ENCODE measurements at places on chromosomes 3 and 15. TPM values are rescaled to one million over a fixed set of nuclear protein-coding genes. Genes with fewer than 3 reads are reported as not detected.

DNA sequence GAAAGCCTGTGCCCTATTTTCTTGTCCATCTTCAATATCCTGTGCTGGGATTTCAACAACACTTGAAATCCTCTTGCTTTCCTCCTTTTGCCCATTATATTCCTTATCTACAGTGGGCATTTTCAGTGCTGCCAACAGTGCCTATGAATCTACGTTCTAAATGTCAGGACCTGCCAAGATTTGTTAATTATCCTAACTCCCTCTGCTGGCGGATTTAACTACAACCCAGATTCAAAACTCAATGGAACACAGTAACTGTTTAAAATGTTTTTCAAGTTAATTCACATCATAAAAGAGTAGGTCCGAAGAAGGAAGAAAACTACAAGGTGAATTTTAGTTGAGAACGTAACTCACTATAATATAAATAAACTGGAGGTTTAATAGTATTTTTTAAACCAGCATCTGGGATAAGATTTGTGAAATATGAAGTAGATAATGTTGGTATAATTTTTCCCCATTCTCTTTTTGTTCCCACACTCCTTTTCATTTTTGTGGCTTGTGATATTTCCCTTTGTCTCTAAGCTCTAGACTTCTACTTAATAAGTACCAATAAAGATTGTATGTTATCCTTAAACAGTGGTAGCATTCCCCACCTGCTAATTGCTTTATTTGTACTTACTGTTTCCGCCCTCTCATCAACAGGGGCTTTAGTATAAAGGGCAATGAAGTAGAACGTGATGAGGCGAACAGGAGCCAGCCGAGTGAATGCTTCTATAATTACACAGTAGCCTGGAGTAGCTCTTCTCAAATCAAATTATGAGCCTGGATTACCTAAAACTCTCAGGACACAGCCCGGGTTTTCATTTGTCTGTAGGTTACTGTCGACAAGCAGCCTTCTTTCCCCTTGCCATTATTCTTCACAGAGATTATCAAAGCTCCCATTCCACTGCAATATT, 302.5 kb upstream of the ATP11B start:
- peak; percentile 26 for DNase-seq

DNA sequence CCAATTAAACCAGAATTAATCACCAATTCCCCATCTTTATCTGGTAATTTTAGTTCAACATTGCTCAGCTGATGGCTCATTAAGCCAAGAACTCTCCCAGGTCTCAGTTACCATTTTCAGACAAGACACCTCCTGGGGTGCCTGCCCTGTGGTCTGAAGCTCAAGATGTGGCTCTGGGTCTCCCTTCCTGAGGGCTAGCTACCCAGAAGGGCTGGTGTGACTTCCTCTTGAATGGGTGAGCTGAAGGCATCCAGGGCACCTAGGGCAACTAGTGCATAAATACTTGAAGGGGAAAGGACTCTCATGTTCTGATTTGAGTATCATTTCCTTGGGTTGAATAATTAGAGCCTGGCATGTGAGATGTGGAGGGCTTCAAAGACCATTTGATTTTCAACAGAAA, 6.7 kb upstream of the TM4SF1 start:
- no peak for DNase-seq

Gene AMT
- polyA plus RNA-seq = 15.2 TPM

Gene ITIH1
- polyA plus RNA-seq = not detected

- no peak for DNase-seq
Measured at GRCh38 chr15:82699726-82700125, 9.9 kb downstream of the AP3B2 start.

Gene EBLN2
- polyA plus RNA-seq = 3.4 TPM

- DNase-seq = no peak
Measured at GRCh38 chr15:61812476-61812875, 247.8 kb downstream of the VPS13C start.

- DNase-seq = no peak
Measured at GRCh38 chr3:27644941-27645340, 77.2 kb downstream of the EOMES start.

DNA sequence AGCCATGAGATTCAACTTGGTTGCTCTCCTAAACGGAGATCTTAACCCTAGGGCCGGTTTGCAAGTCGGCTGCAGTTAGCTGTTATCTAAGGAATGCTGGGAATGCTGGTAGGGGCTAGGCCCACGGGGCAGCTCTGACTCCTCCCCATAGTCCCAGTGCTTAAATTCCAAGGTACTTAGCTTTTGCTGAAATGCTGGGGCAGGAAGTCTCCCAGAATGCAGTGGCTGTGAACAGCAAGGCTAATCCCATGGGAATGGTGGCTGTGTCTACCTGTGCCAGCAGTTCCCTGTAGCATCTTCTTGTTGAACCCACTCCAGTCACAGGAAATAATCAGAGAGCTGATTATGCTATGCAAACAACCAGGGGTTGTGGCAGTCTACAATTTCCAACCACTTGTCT, 102.5 kb upstream of the TJP1 start:
- DNase-seq = peak; percentile 10

GRCh38 chr3:58518291-58518789, 18.6 kb downstream of the ACOX2 start:
- no peak for DNase-seq

- peak; percentile 51 for DNase-seq
Measured at GRCh38 chr3:101836652-101837598, 12.4 kb upstream of the NFKBIZ start.

GRCh38 chr3:28645149-28645548, 296.5 kb upstream of the AZI2 start:
- DNase-seq = no peak

DNA sequence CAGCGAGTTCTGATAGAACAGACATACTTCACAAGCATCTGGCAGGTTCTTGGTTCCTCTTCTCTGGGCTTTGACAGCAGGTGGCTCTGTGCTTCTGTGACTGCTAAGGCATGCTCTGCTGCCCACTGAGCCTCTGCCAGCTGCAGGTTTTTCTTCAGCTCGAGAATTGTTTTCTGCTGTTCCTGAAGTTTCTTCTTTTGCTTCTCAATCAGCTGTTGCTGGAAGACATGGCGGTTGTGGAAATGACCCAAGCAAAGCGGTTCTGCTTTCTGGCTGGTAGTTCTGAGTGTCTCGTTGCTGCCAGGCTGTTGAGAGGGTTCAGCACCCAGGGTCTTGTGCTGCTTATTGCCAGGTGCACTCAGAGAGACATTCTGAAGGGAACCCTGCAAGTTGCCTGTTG, 50.8 kb downstream of the CCDC191 start:
- DNase-seq = peak; percentile 1

- peak; percentile 72 for DNase-seq
Measured at GRCh38 chr3:171815973-171816595, 5.8 kb upstream of the PLD1 start.

GRCh38 chr3:47455806-47456452, 19.8 kb downstream of the SCAP start:
- no peak for DNase-seq

GRCh38 chr3:29412110-29412509, 131.2 kb downstream of the RBMS3 start:
- no peak for DNase-seq

DNA sequence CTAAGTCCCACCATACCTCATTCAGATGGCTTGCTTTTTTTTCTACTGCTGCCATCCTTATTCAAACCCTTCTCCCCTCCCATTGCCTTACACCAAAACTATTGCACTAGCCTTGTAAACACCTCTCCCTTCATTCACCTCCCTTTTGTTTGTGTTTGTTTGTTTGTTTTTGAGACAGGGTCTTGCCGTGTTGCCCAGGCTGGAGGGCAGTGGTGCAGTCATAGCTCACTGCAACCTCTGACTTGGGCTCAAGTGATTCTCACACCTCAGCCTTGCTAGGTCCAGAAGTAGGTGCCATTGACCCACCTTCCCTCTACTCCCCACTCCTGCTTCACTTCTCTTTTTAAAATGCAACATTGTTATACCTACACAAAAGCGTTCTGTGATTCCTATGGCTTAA, 3.0 kb upstream of the STAG1 start:
- DNase-seq = no peak

Measured in muscle of leg (tissue), 16 donors.